HepG2 (cell line): ENCODE measurements at places on chromosomes 5 and 9. TPM values are rescaled to one million over a fixed set of nuclear protein-coding genes. Genes with fewer than 3 reads are reported as not detected.
A peak's percentile ranks its signal among the peaks of the same experiment; 100 is the strongest.

- no peaks in the 10 kb centered on the region for H3K36me3 ChIP-seq
- H3K27me3 ChIP-seq, result no peaks in the 10 kb centered on the region
- H3K4me1 ChIP-seq, result no peaks in the 10 kb centered on the region
Observed at GRCh38 chr9:117046666-117047327, 359.7 kb downstream of the TRIM32 start.

DNA sequence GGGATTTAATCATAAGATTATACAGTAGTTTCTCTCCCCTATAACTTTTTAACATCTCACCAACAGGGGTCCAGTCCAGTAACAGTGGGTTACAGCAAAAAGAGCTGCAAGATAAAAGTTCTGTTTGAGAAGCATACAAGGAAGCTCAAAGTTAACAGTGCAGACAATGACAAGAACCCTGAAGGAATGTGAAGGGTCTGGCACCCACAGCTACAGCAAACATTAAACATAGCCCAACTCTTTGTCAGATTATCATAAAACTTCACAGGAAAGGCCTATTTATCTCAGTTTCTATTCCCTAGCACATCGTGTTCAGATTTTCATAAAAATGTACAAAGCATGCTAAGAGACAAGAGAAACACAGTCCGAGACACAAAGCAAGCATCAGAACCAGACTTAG is 309.4 kb downstream of the DIRAS2 start:
- DNase-seq, result no peak
- H3K27ac ChIP-seq, result no peak overlapping the region
- H3K36me3 ChIP-seq, result no peaks in the 10 kb centered on the region
- no peak overlapping the region for H3K4me3 ChIP-seq
- no peaks in the 10 kb centered on the region for H3K4me1 ChIP-seq
- H3K27me3 ChIP-seq, result no peaks in the 10 kb centered on the region

DNA sequence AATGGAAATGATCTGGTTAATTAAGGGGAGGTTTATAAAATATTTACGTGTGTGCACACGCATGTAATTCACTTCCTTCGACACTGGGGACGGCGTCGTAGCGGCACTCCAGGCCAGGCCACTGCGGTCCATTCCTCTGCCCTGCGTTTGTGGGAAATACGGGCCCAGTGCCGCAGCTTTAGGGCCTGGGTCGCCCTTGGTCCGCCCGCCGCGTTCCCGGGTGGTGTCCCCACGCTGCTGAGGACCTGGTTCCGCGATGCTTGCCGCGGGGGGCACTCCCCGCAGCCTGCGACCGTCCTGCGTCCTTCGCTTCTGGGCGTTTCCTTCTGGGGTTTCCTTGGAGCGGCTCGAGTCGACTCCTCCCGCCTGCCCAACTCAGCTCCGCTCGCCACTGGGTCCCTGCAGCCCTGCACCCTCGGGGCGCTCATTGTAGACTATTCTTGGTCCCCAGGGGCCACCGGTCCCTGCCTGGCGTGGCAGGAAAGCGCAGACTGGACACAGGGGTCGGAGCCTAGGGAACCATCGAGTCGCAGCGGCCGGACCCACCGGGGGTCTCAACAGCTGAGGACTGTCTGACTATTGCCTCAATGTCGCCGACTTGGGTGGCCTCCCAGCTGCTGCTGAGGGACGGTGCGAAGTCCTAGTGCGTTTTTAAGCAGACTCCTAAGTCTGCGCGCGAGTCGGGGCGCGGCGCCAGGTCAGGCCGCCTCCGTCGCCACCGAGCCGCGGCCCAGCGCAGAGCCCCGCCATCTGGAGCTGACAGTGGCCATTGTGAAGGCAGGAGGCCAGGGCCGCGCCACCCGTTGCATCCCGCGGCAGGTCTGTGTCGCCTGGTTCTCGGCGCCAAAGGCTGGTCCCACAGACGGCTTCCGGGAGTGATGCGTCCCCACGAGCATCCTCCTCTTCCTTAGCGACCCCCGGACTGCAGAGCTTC is 4.4 kb upstream of the IRX1 start:
- H3K4me3 ChIP-seq, result no peak overlapping the region
- H3K36me3 ChIP-seq, result no peaks in the 10 kb centered on the region
- H3K27ac ChIP-seq, result no peak overlapping the region
- DNase-seq, result no peak
- no peaks in the 10 kb centered on the region for H3K27me3 ChIP-seq
- no peaks in the 10 kb centered on the region for H3K4me1 ChIP-seq

DNA sequence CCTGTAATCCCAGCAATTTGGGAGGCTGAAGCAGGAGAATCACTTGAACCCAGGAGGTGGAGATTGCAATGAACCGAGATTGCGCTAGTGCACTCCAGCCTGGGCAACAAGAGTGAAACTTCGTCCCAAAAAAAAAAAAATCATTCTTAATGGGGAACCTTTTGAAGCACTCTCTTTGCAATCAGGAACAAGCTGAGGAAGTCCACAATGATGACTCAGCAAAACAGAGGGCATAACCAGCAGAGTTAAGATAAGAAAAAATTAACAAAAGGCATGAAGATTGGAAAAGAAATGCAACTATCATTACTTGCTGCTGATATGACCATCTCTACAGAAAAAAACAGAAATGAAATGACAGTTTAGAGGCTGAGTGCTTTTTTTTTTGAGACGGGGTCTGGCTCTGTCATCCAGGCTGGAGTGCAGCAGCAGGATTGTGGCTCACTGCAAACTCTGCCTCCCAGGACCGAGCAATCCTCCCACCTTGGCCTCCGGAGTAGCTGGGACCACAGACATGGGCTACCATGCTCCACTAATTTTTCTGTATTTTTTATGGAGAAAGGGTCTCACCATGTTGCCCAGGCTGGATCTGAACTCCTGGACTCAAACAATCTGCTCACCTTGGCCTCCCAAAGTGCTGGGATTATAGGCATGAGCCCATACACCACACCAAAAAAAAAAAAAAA is 88.0 kb downstream of the FNBP1 start:
- no peak overlapping the region for H3K27ac ChIP-seq
- H3K27me3 ChIP-seq, result no peaks in the 10 kb centered on the region
- DNase-seq, result no peak
- H3K4me3 ChIP-seq, result no peak overlapping the region

Gene SHOC1
- not detected in 2 replicates for total RNA-seq

GRCh38 chr9:73541923-73542322 is 390.3 kb downstream of the ANXA1 start:
- H3K4me3 ChIP-seq, result no peak overlapping the region
- no peak for DNase-seq
- no peaks in the 10 kb centered on the region for H3K36me3 ChIP-seq

GRCh38 chr9:74366111-74366510 is 131.0 kb upstream of the RORB start:
- no peaks in the 10 kb centered on the region for H3K36me3 ChIP-seq
- H3K27ac ChIP-seq, result no peak overlapping the region
- no peak for DNase-seq
- H3K27me3 ChIP-seq, result no peaks in the 10 kb centered on the region

Gene TMED9
- 92.1 and 161 TPM in 2 replicates for total RNA-seq

DNA sequence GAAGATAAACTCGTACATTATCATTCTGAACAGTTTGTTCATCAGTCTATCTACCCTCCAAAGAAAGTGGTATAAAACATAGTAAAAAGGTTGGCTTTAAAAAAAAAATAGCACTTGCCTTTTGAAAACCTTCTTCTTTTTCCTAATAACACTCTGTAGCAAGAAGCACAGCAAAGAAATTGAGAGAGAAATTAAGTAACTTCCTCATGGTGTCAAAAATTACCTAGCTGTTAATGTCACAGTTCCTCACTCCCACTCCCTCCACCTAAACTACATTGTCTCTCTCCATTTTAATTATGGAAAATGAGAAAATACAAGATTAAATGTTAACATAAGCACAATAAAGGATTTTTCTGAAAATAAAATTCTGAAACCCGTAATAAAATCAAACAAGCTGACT is 72.2 kb downstream of the CERT1 start:
- H3K36me3 ChIP-seq, result no peaks in the 10 kb centered on the region; the same call in 1 of the 2 replicates
- H3K4me1 ChIP-seq, result no peaks in the 10 kb centered on the region
- no peak for DNase-seq
- H3K27ac ChIP-seq, result no peak overlapping the region

GRCh38 chr5:53501054-53501453 is 20.6 kb downstream of the FST start:
- peaks cover 10% of the 10 kb centered on the region for H3K4me1 ChIP-seq
- H3K4me3 ChIP-seq, result no peak overlapping the region
- DNase-seq, result no peak
- no peak overlapping the region for H3K27ac ChIP-seq
- H3K36me3 ChIP-seq, result no peaks in the 10 kb centered on the region
- no peaks in the 10 kb centered on the region for H3K27me3 ChIP-seq

DNA sequence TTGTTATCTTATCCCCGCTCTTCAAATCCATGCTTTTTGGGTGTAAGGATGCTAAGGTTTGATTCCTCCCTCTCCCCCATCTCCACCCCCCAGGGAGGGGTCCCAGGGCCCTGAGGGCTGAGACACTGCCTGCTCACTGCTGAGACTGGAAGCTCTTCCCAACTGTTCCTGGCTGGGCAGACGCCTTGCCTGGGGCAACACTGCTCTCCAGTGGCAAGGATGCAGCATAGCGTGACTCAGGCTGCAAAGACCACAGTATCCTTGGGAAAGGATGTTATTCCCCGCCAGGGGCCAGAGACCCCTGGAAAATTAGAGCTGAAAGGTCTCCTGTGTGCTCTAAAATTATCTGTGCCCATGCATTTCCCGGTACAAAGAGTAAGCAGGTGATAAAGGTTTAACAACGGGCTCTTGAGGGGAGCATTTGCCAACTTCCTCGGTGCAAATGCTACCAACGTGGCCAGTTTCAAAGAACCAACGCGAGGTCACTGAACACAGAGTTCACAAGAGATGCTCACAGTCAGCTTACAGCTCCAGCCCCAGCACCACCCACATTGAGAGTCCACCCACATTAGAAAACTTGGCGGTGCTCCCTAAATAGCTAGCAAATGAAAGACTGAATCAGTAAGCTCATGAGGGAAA is 271.9 kb downstream of the NSG2 start:
- DNase-seq, result peak; percentile 23
- H3K4me3 ChIP-seq, result no peak overlapping the region
- no peak overlapping the region for H3K27ac ChIP-seq
- H3K27me3 ChIP-seq, result peaks cover 6% of the 10 kb centered on the region

Gene RHOBTB3
- 35.4 and 39.6 TPM in 2 replicates for total RNA-seq
